ENCODE measurements at places on chromosomes 4 and X. TPM values are rescaled to one million over a fixed set of nuclear protein-coding genes. Genes with fewer than 3 reads are reported as not detected.

The CWH43 gene
- total RNA-seq, result not detected

The UGT8 gene
- total RNA-seq, result 0.12 TPM

The TLL1 gene
- total RNA-seq, result not detected

The PCDH11X gene
- total RNA-seq, result not detected

DNA sequence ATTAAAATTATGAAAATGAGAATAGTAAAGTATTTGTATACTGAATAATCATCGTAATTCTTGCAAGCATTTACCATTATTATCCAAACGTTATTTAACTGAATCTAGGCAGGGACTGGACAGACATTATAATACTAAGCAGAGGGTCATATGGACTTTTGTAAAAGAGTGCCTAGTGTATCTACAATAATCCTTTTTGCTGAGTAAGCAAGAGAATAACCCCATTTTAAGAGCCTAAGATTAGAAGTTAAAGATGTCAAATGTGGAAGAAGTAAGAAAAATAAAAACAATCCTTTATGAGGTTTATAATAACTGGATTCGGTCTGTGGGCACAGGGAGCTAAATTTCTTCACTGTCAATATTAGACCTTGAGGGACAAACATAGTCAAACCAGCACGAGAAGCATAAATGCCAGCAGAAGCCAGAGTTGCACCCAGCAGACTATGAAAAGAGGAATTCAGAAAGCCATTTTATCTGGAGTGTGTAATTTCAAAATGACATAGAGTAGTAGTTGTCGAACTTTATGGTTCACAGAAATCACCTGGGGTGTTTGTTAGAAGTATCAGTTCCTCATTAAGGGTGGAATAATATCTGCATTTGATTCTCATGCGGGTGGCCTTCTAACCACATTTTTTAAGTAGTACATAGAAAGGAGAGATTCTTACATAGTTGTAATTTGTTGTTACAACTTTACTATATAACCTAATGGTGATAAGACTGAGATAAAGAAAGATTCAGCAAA is 39.7 kb upstream of the DCLK2 start:
- no peak overlapping the region for H3K27ac ChIP-seq
- H3K4me1 ChIP-seq, result no peaks in the 10 kb centered on the region
- peaks cover 7% of the 10 kb centered on the region for H3K27me3 ChIP-seq
- no peak overlapping the region for H3K4me3 ChIP-seq

GRCh38 chr4:140150636-140150885 is 3.4 kb downstream of the MAML3 start:
- H3K27me3 ChIP-seq, result peaks cover 24% of the 10 kb centered on the region
- H3K4me1 ChIP-seq, result peaks cover 28% of the 10 kb centered on the region
- H3K4me3 ChIP-seq, result peak overlapping the region; percentile 88
- H3K27ac ChIP-seq, result peak overlapping the region; percentile 85

DNA sequence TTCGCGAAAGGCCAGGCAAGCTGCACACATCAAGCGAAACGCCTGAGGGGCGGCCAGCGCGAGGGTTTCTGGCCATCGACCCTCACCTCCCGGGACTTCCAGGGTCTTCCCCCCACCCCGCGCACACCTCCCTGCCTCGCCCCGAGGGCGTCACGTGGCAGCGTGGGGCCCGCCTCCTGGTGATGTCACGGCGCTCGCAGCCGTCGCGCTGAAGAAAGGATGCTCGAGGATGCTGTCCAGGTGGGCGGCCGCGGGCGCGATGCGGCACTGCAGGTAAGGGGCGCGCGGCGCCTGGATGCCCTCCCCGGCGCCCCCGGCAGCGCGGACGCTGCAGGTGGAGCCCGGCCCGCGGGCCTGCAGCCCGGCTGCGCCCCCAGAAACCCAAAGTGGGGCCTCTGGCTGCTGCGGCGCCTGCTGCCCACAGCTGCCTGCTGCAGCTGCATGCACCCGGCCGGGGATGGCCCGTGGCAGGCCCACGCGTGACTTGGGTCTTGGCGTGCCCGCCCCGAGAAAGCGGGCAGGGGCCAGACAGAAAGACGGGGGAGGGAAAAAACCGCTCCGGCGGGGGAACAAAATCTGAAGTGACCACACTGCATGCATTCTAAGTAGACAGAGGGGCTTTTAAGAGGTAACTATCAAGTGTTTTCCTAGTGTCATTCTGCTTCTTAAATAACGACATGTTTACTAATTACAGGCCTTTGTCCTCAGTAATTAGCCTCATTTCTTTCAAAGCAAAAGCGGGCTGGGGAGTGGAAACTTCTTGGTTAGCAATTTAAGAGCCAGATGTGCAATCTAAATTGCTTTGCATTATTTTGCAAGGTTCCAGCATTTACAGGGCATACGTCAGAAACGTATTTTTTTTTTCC is 1.7 kb downstream of the CLCN4 start:
- peaks cover 10% of the 10 kb centered on the region for H3K4me1 ChIP-seq
- no peaks in the 10 kb centered on the region for H3K36me3 ChIP-seq
- H3K4me3 ChIP-seq, result no peak overlapping the region
- DNase-seq, result peak; percentile 29
- H3K27me3 ChIP-seq, result peaks cover 56% of the 10 kb centered on the region

DNA sequence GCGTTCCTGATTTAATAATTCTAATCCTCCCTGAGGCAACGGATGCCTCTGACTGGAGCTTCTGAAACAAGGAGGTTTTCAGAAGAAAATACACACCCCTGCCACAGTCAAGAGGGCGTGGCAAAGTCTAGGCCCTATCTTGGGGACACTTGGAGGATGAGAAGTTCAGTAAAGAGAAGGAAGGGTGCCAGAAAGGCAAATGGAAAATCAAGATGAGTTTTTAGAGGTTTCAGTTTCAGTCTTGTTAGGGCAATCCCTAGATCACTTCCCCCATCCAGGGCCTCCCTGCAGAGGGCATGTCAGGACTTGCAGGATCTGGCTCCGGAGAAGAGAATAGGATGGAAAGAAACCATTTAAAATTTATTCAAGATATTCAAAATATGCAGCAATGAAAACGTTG is 28.5 kb upstream of the FGF2 start:
- H3K4me1 ChIP-seq, result peaks cover 8% of the 10 kb centered on the region
- peaks cover 10% of the 10 kb centered on the region for H3K27me3 ChIP-seq
- no peaks in the 10 kb centered on the region for H3K36me3 ChIP-seq
- DNase-seq, result no peak

DNA sequence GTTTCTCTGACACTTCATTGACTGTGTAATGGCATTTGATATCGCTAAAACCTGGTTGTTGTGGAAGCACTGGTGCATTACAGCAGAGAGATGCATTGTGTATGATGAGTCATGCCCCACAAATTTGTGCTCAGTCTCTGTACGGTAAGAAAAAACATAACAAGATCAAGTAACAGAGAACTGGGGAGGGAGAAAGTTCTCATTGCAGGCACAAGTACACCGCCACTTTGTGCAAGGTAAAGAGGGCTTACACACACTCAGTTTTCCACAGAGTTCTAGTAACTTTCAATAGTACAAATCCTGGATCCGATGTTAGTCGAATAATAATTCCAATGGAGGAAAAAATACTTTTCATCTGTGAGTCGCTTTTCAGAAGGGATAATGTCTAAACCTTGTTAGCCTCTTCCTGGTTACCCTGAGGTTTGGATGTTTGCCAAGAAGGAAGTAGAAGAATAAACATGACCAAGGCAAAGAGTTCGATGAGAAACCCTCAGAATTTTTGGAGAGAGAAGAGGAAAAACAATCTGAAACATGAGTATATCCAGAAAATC is 512.5 kb upstream of the SLIT2 start:
- H3K27me3 ChIP-seq, result no peaks in the 10 kb centered on the region
- H3K4me3 ChIP-seq, result no peak overlapping the region
- no peaks in the 10 kb centered on the region for H3K4me1 ChIP-seq
- no peak overlapping the region for H3K27ac ChIP-seq
- H3K36me3 ChIP-seq, result no peaks in the 10 kb centered on the region

GRCh38 chr4:10023050-10023419 is 1.7 kb upstream of the SLC2A9 start:
- DNase-seq, result no peak
- peaks cover 5% of the 10 kb centered on the region for H3K27me3 ChIP-seq
- peaks cover 12% of the 10 kb centered on the region for H3K4me1 ChIP-seq

GRCh38 chr4:17468619-17469221 is 43.2 kb downstream of the QDPR start:
- no peak for DNase-seq
- H3K4me3 ChIP-seq, result no peak overlapping the region
- no peaks in the 10 kb centered on the region for H3K4me1 ChIP-seq
- H3K36me3 ChIP-seq, result peaks cover 1% of the 10 kb centered on the region

GRCh38 chr4:182015893-182016292 is 227.3 kb upstream of the TENM3 start:
- no peak for DNase-seq
- H3K36me3 ChIP-seq, result no peaks in the 10 kb centered on the region
- H3K27me3 ChIP-seq, result no peaks in the 10 kb centered on the region
- no peak overlapping the region for H3K27ac ChIP-seq
- H3K4me1 ChIP-seq, result peaks cover 5% of the 10 kb centered on the region
- H3K4me3 ChIP-seq, result no peak overlapping the region

DNA sequence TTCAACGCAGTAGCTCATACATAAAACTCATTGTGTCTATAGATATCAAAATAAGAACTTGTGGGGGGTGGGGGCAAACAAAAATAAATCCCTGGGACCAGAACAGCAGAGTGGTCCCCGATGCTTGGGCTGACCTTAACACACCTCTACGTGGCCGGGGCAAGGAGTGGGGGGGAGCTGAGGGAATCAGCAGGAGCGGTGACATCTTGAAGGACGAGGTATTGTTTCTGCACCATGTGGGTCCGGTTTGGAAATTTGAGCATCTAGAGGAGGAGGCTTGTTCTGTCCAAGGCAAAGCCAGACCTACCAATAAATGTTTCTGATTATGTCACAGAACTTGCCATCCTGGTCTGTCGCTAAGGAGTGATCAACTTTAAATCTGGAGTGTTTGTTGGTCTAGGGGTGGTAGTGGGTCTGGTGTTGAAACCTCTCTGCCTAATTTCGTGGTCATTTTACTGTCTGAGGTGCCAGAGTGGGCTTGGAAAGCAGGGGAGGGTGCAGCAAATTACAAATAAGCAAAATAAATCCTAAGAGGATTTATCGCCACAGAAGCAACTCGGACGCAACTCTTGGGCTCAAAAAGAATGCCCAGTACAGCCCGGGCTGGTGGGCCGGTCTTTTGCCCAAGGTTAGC is 774 bp upstream of the RAPGEF2 start:
- DNase-seq, result no peak
- peaks cover 5% of the 10 kb centered on the region for H3K36me3 ChIP-seq
- peaks cover 11% of the 10 kb centered on the region for H3K27me3 ChIP-seq
- H3K4me1 ChIP-seq, result peaks cover 35% of the 10 kb centered on the region
- H3K27ac ChIP-seq, result peak overlapping the region; percentile 65
- peak overlapping the region; percentile 75 for H3K4me3 ChIP-seq

DNA sequence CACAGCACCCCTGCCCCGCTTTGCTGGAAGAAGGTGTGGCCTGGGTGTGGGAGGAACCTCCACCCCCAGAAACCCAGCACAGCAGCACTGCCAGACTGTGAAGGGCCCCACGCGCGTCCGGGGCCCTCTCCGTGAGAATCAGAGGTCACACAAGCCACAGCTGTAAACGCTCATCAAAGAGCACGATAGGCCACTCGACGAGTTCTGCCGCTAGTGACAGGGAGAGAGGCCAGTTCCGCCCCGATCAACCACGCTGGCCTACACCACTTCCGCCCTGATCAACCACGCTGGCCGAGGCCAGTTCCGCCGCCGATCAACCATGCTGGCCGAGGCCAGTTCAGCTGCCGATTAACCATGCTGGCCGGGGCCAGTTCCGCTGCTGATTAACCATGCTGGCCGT is 25.9 kb upstream of the ADRA2C start:
- H3K27ac ChIP-seq, result no peak overlapping the region
- no peak overlapping the region for H3K4me3 ChIP-seq
- H3K36me3 ChIP-seq, result peaks cover under 1% of the 10 kb centered on the region
- DNase-seq, result no peak
- H3K27me3 ChIP-seq, result peaks cover 36% of the 10 kb centered on the region

Data from activated naive CD8-positive, alpha-beta T cell treated with anti-CD3 and anti-CD28 coated beads for 36 hours (primary cell).